ENCODE measurements at places on chromosomes 6 and 20. TPM values are rescaled to one million over a fixed set of nuclear protein-coding genes. Genes with fewer than 3 reads are reported as not detected.
A peak's percentile ranks its signal among the peaks of the same experiment; 100 is the strongest.

DNA sequence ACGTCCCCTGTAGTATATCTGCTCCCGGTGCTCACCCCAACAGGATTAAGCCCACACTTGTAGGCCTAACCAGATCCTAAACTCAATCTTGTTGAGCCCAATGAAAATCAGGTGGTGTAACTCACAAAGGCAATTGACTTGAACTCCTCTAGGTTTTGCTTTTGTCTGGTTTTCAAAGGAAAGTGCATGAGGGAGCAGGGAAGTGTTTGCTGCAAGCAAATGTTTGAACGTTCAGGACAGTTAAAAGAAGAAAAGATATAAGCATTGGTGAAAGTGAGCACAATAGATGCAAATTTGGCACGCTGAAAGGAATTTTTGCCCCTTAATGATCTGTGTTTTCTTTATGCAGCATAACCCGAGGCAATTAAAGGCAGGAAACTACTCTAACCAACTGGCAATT lies 212.6 kb downstream of the PLCB1 start:
- no peak for DNase-seq

DNA sequence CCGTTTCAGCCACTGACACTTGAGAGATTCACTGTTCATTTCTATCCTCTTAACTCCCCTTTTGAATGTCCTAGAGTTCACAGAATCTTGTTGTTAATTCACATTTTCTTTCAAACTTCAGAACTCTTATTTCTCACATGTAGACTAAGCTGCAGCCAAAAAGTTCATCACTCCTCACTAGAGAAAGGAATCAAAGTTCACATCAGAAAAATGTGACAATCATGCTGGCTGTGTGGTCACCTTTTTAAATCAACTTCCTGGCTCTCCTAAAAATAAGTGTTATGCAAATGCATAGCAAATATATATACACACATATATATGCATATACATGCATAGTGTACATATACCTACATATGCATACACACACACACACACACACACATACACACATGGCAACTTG lies 123.0 kb downstream of the CBLN4 start:
- DNase-seq, result no peak

DNA sequence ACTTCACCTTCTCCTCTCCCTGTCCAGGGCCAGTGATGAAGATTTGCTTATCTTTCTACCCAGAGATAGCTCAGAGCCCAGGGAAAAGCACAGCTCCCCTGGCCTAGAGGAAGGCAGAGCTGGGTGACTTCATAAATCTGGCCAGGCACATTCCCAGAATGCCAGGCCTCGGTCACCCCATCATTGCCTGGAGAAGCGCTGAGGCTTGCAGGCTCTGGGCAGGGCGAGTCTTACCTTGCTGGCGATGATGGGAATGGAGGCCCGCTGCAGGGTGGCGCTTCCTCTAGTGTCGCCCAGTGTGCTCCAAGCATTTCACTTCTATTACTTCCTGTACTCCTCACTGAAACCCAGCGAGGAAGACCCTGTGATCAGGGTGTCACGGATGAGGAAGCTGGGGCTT lies 60.1 kb downstream of the DAAM2 start:
- no peak for DNase-seq

GRCh38 chr20:39886650-39887190 lies 802.3 kb downstream of the MAFB start:
- DNase-seq, result no peak

DNA sequence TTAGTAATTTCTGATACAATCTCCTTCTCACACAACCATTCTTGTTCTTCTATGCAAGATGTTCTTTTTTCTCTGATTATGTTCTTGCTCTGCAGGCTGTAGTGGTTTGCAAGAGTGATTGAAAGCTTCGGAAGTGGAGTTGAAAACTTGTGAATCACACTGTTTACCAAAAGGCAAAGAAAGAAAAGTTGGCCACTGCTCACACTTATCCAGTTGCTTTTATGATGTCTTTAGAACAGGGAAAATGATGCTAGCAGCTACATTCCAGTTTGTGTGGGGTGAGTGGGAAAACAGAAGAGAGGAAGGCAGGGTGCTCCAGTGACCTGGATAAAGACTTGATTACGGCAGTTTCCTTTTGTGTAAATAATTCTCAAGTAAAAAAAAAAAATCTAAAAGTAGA lies 583.3 kb downstream of the TENT5A start:
- DNase-seq, result no peak

- no peak for DNase-seq
These were observed 31.2 kb downstream of the FAM83B start for GRCh38 chr6:54877713-54878317.

DNA sequence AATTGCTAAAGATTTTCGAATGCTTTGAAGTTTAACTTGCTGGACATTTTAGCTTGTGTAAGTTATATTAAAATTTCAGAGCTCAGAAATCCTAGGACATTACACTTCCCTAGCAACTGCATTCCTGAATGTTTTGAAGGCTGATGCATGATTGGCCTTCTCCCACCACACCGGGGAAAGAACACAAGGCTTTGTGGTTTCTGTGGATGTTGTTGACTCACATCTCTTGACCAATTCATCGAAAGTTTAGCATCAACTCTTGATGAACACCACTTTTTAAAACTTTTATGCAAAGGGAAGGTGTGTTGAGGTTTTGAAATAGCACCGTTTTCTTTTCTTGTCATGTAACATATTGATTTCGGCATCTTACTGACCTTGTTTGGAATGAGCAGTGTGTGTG lies 81.1 kb downstream of the RIMS1 start:
- DNase-seq, result no peak

DNA sequence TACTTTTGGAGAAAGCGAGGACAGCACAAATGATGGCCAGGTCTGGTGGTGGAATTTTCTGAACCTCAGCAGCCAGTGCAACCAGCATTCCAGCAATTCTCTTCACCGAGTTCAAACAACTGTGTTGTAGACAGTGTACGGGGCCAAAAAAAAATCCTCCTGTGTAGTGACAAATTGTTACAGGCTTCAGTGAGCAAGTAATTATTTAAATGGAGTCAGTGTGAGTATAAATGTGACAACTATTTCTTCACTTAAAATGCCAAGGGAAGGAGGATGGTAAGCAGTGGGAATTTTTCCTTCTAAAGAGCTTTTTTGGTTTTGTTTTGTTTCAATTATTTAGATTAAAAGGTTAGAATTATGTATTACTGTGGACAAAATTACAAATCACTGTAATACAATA lies 154.1 kb downstream of the TMEM242 start:
- no peak for DNase-seq

GRCh38 chr6:128754658-128755256 lies 128.2 kb upstream of the LAMA2 start:
- DNase-seq, result no peak

- DNase-seq, result no peak
These were observed 57.8 kb upstream of the C20orf144 start for GRCh38 chr20:33604084-33604990.

DNA sequence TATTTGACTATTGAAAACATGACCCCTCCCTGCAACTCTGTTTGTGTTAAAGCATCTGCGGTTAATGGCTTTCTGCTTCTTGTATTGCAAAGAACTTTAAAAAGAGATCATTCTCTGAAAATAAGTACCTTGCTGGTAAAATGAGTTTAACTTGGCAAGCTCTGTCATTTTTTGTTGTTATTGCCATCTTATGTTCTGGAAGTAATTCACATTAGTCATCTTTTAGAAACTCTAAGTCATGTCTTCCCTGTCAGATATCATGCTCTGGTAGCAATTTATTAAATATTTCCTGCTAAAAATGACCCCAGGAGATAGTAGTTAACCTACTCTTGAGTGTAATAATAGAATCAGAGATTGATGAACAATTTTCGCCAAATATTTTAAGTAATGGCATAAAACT lies 890.6 kb downstream of the KIF16B start:
- DNase-seq, result no peak

GRCh38 chr6:85449818-85450759 lies at the start of gene NT5E:
Gene NT5E (plus strand): TSS chr6:85450083. CDS start chr6:85450140, 57 bp downstream.
- DNase-seq, result no peak

GRCh38 chr20:13814672-13815071 lies 29.8 kb downstream of the NDUFAF5 start:
- no peak for DNase-seq

- no peak for DNase-seq
These were observed 5.4 kb downstream of the SYS1 start for GRCh38 chr20:45368221-45368980.

GRCh38 chr6:79173378-79173777 lies 61.1 kb downstream of the HMGN3 start:
- DNase-seq, result no peak

GRCh38 chr6:153145591-153145990 lies 14.5 kb upstream of the RGS17 start:
- DNase-seq, result no peak

DNA sequence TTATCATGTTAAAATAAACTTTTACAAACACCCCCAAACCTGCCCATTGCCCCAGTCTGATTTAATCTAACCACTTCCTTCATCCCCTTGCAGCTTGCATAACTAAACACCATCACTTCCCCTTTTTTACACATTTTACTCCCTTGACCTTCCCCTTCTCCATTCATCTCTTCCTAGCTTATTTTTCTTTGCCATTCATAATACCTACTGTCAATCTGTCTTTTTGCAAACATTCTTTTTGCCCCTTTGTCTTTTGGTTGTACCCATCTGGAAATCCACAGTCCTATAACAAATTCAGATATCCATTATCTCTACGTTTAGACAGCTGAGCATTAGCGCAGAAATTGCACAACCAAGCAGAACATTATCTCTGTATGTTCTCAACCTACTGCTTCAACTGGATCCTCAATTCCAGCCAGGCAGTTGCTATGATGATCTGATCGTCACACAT lies 51.2 kb downstream of the C6orf52 start:
- DNase-seq, result no peak

DNA sequence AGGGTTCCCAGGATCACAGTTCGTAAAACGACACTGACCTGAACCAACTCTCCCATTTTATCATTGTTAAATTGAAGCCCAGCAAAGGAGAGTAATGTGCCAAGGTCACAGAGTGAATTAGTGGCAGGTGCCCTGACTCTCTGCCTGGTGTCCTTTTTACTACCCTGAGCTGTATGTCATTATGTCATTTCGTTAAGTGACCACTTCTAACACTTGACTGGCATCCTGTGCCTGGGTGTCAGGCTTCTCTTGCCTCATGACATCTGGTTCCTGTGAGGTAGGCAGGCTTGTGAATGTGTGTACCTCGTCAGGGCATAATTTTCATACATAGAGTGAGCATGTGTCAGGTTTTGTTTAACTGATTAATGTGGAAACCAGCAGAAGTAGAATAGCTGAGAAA lies 48.6 kb downstream of the RALY start:
- no peak for DNase-seq

DNA sequence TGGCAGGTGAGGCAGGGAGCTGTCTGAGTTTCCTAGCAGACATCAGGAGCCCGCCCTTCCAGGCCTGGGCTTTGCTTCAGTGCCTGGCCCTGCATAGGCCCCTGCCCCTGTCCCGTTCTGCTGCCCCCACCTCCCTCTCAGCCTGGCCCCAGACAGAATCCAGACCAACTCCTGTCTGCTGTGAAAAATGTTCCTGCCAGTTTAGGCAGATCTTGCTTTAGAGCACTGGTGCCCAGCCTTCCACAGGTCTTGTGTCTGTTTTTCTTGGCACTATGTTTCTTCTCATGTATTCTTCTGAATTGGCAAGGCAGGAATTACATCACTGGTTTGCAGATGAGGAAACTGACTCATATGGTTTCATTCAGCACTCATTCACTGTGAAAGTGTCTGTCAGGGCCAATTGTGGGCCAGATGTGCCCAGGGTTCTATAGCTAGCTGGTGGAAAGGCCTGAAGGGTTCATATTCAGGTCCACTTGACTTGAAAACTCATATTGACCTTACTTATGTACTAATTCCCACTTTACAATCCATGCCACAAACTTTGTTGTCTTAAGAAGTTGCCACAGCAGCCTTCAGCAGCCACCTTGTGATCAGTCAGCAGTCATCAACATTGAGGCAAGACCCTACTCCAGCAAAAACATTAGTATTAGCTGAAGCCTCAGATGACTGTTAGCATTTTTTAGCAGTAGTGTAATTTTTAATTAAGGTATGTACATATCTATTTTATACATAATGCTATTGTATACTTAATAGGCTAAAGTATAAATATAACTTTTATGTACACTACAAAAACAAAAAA lies 40.5 kb downstream of the HLA-F start:
- no peak for DNase-seq

- DNase-seq, result no peak
These were observed 101.6 kb downstream of the ATXN1 start for GRCh38 chr6:16659466-16660156.

DNA sequence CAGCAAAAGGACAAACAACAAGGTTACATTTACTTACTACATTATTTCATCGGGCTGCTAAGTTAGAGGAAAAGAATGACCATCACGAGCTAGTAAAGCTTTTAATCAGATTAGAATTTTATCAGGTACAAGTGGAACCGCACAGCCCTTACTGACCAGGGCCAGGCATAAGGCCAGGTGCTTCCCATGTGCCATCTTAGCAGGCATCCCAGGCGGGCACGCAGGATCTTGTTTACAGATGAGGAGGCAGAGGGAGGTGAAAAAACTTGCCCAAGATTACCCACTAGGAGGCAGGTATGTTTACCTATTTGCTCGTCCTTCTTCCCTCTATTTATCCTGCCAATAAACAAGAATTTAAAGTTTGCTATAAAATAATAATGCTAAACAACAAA lies 10.7 kb downstream of the EZR start:
- no peak for DNase-seq

DNA sequence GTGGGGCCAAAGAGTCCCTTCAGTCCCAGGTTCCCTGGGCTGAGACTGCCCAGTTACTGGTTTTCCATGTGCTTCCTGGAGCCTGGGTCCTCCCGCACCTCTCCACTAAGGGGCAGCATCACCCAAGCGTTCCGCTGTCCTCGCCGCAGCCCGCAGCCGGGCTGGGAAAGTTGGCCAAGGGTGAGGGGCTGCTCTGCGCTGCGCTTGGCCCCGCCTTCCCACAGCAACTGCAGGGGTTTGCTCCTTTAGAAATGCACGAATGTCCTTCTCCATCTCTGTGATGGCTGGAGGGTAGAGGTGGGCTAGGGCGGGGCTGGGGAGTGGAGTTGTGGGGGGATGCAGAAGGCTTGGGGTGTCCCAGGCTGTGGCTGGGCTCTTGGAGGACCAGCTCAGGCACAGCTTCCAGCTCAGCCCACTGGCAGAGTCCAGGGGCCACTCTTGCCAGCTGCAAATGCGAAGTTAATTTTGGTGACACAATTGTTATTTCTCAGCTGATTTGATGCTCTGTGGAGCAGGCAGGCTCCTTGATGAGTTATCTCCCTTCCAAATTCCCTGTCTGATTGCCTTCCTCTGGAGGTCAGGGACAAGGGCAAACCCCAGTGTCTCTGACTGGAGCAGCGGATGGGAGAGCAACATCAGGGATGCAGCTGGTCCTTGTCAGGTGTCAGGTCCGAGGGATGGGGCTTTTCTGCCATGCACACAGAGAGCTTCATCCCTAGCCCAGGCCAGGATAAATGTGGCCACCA lies 63.2 kb downstream of the NOL4L start:
- no peak for DNase-seq

GRCh38 chr6:31462964-31463870 lies 34.7 kb upstream of the MICB start:
- DNase-seq, result peak; percentile 43

GRCh38 chr6:583116-583515 lies 73.8 kb downstream of the HUS1B start:
- DNase-seq, result no peak

PNPLA1 gene
- not detected for total RNA-seq

SKIC2 gene
- total RNA-seq, result 28.9 TPM

GPR63 gene
- total RNA-seq, result 9.7 TPM

RNF182 gene
- total RNA-seq, result 0.90 TPM

ARMC2 gene
- 7.2 TPM for total RNA-seq

HLA-DOA gene
- total RNA-seq, result 2.7 TPM

Measured in urinary bladder (tissue), 4 donors.